Amygdala (tissue), 56 donors: ENCODE measurements at places on chromosomes 4 and X.
A peak's percentile ranks its signal among the peaks of the same experiment; 100 is the strongest.

DNA sequence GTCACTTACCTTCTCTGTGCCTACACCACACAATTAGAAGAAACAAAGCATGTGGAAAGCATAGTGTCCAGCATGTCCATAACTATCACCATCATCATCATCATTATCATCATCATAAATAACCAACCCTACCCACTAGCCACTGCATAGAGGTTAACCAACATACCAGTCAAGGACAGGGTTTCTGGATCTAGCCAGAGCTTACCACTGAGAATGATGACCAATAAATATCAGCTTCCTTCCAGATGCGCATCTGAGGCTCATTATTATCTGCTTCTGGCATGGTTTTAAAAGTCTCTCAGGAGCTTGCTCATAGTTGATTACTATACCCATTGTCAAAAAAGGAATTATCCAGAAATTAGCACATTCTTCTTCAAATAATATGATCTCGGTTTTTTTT lies 25.5 kb upstream of the MYOZ2 start:
- DNase-seq: no peak

- no peak for DNase-seq
Observed at GRCh38 chr4:14254252-14254651, 626.7 kb upstream of the BOD1L1 start.

GRCh38 chr4:151407466-151408379 lies 1.3 kb upstream of the FHIP1A start:
- peak; percentile 6 for DNase-seq

DNA sequence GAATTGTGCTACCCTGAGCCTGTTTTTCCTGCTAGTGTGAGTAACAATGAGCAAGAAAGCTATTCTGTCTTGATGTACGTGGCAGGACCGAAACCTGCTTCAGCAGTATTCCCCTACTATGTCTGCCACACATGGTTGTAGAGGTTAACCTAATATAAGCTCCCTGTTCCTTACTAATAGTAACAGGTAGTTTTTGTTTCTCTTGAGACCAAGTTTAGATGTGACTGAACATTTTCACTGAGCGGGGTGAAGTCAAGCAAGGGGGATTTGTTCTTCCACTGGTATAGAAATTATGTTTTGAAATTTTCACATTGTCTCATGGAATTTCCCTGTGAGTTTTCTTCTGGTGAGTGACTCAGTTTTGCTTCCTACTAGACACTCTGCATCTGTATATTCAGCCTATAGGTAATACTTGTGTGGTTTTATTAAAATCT lies 37.3 kb downstream of the RRAGB start:
- no peak for DNase-seq

GRCh38 chr4:177356206-177356605 lies 46.5 kb downstream of the NEIL3 start:
- DNase-seq: no peak

- DNase-seq: no peak
Observed at GRCh38 chrX:38896724-38897298, 95.6 kb downstream of the MID1IP1 start.

DNA sequence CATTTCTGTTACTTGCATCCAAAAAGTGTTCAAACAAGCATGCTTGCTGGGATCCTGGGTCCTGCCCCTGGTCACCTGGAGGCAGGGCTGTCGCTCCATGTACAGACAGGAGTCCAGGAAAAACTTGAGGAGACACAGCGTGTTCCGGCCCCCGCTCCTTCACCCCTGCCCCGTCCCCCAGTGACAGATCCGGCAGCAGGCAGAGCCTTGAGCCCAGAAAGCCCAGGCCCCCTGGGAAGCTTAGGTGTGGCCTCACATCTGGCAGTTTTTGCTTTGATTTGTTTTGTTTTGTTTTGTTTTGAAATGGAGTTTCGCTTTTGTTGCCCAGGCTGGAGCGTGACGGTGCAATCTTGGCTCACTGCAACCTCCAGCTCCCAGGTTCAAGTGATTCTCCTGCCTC lies 67.0 kb downstream of the TRMT44 start:
- DNase-seq: no peak

DNA sequence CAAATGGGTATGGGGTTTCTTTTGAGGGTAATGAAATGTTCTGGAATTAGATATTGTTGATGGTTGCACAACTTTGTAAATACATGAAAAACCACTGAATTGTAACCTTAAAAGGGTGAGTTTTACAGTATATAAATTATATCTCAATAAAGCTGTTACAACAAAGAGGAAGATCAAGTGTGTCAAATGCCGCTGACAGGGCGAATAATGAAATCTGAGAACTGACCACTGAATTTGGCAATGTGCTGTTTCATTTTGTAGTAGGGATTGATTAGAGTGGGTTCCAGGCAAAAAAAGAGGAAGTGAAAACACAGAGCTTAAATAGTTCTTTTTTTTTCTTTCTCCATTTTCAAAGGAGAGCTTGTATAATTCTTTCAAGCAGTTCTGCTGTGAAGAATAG lies 161.1 kb upstream of the NAP1L5 start:
- no peak for DNase-seq

- no peak for DNase-seq
Observed at GRCh38 chrX:116827063-116827462, 364.3 kb upstream of the CT83 start.

DNA sequence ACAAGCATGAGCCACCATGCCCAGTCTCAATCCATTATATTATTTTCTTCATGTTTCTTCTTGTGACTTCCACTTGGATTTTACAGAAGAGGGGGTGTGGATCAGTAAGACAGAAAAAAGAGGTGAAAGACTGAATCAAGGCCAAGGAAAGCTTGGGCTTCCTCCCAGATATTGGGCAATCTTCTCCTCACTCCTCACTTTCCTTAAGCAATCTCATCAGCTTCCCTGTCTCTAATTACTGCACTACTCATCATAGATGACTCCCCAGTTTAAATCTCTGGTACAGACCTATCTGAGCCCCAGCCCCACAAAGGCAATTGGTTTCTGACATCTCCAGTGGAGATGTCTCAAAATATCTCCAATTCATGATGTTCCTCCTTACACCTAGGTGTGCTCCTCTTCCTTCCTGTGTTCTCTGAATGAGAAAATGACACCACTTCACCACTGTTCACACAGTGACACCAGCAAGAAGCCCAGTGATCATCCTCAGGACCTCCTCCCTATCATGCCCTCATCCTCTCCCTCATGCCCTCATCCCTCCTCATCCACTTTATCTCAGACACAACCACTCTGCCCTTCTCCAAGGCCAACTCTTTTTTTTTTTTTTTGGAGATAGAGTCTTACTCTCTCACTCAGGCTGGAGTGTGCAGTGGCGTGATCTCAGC lies 44.8 kb upstream of the HERC6 start:
- no peak for DNase-seq

DNA sequence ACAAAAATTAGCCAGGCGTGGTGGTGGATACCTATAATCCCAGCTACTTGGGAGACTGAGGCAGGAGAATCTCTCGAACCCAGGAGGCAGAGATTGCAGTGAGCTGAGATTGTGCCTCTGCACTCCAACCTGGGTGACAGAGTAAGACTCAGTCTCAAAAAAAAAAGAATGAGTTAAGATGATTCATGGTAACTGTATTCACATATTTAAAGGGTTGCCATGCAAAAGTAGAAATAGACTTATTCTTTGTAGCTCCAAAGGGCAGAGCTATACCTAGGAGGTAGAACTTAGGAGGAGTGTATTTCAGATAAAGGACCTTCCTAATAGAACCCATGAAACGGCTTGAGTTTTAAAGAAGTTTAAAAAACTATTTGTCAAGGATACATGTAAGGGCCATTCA lies 104.3 kb upstream of the IL13RA1 start:
- DNase-seq: no peak

DNA sequence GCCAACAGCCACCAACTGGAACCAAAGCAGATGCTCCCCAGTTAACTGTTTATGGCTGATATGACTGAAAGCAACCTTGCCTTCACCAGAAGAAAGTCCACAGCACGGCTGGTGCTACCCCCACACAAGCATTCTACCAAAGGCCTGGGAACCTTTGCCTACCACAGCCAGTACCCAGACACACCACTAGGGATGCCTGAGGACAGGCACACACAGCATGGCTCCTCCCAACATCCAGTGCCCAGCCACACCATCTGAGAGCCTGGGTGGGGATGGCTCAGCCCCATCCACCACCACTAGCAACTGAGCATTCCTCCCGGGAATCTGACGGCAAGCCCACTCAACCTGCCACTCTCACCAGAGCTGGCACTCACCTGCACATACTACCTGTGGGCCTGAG lies 178.6 kb downstream of the SLC7A11 start:
- DNase-seq: no peak

GRCh38 chr4:1615786-1616556 lies 68.1 kb downstream of the FAM53A start:
- no peak for DNase-seq

DNA sequence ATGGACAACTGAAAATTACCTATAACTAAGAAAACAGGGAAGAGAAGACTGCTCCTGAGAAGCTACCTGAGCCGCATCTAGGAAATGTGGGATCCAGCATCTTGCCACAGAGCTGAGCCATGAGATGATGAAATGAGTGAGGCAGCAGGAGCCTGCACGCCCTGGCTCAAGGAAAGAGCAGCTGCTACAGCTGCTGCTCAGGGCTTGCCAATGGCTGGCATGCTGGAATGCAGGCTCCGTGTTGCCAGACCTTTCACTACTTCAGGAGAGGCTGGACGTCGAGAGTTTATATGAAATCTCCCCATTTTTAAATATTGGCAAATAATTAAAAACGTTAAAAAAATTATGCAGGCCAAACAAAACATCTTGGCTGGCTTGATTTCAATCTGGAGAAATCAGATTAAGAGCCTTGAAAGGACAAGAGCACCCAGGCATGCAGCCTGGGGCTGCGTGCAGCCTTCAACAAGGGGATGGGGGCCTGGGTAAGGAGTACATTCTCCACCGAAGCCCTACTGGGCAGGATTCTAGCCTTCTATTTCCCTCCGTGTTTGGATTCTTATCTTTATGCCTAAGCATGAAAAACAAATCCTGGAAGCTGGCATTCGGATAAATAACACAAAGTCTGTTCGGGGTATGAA lies 227.6 kb downstream of the NR3C2 start:
- no peak for DNase-seq

- no peak for DNase-seq
Observed at GRCh38 chr4:47531241-47531953, 46.3 kb downstream of the ATP10D start.

GRCh38 chrX:114712466-114712865 lies 128.6 kb downstream of the HTR2C start:
- DNase-seq: no peak

DNA sequence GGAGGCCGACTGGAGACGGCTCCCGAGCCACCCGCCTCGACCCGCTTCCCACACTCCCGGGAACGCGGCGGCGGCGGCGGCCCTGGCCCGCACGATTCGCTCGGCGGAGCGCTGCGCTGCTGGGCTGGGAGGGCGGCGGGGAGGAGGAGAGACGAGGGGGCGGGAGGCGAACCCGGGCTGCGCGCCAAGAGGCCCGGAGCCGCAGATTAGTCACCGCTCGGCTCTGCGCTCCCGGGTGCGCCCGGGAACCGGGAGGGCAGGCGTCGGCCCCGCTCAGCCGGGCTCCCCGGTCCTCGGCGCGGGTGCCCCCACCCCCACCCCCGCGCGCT lies 11.2 kb upstream of the BCOR start:
- peak; percentile 45 for DNase-seq

- no peak for DNase-seq
Observed at GRCh38 chrX:123013141-123013540, 170.9 kb upstream of the GRIA3 start.

DNA sequence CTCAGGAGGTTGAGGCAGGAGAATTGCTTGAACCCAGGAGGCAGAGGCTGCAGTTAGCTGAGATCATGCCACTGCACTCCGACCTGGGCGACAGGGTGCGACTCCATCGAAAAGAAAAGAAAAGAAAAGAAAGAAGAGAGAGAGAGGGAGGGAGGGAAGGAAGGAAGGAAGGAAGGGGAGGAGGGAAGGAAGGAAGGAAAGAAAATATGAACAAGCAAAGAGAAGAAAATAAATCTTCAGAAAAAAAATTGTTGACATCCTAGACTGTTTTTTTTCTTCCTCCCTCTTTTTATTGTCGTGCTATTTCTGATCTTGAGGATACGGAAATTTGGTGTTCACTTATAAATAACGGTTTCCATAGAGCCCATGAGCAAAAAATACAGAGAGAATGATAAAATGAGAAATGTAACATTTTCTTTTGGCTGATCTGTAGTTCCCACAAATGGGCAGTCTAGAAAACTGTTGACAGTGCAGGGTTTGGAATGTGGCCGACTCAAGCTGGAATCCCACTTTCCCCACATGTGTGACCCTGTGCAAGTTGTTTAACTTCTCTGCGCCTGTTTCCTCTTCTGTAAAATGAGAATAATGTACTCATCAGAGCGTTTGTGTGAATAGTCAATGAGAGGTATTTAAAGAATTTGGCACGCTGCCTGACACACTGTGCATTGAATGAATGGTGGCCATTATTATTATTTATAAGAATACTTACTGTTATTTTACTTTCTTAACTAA lies 19.4 kb downstream of the SORBS2 start:
- no peak for DNase-seq

GRCh38 chr4:87423317-87424098 lies 1.1 kb downstream of the NUDT9 start:
- no peak for DNase-seq

GRCh38 chr4:56681853-56682525 lies 893 bp upstream of the HOPX start:
- DNase-seq: no peak

DNA sequence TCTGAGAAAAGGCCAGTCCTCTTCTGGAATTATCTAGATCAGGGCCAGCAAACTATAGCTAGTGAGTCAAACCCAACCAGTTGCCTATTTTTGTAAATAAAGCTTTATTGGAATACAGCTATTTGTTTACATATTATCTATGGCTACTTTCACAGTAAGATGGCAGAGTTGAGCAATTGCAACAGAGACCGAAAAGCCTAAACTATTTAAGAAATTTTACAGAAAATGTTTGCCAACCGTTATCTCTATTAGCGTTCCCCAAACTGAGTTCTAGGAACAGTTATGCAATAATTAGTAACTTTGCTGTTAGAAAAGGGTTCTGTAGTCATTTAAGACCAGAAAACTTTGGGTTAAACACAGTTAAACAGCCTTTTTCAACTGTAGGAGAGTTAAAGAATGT lies 10.5 kb downstream of the TEX13B start:
- DNase-seq: no peak

DNA sequence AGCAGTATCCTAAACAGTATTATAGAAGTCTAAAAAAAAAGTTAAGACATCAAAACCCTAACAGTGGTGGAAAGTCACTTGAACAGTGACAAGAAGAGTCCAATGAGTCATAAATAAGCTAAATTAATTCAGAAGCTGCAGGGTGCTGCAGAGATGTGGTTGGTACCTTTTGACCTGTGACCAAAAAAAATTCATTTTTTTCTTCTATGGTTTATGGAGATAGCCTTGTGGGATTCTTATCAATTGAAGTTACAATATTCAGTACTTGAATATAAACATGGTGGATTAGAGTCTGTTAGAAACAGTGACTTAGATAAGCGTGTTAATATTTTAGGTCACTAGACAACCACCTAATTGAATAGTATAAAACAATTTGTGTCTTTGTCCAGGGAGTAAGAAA lies 35.4 kb downstream of the CCSER1 start:
- DNase-seq: no peak

GRCh38 chr4:138909587-138909986 lies 106.0 kb upstream of the NOCT start:
- no peak for DNase-seq

GRCh38 chrX:103573202-103573601 lies 12.1 kb upstream of the TCEAL4 start:
- no peak for DNase-seq
